PC-3 (cell line): ENCODE measurements at places on chromosomes 1 and 21. TPM values are rescaled to one million over a fixed set of nuclear protein-coding genes. Genes with fewer than 3 reads are reported as not detected.

DNA sequence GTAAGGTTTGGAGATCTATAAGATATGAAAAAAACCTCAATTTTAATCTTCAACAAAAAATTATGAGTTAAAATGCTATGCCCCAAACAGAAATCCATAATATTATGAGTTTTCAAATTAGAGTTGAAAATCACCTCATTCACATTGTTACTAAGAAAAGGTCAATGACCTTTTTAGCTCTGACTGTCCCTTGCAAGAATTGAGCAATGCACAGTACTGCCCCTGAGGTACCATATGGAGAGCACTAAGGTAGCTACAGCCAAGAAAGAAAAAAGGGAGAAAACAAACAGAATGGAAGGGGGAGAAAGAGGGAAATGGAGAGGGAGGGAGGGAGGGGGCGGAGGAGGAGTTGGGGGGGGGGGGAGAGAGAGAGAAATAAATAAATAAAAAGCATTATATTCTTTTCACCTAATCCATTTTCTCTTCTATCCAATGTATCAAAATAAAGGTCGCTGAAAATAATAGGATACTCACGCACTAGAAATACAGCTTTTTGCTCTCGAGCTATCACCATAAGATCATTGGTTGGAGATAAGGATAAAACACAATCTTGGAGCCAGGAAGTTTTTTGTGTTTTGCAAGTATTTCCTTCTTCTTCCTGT is 58.8 kb downstream of the RAB3GAP2 start:
- DNase-seq: no peak
- no peaks in the 10 kb centered on the region for H3K4me1 ChIP-seq
- H3K36me3 ChIP-seq: peaks cover 20% of the 10 kb centered on the region; the same call in 1 of the 2 replicates

DNA sequence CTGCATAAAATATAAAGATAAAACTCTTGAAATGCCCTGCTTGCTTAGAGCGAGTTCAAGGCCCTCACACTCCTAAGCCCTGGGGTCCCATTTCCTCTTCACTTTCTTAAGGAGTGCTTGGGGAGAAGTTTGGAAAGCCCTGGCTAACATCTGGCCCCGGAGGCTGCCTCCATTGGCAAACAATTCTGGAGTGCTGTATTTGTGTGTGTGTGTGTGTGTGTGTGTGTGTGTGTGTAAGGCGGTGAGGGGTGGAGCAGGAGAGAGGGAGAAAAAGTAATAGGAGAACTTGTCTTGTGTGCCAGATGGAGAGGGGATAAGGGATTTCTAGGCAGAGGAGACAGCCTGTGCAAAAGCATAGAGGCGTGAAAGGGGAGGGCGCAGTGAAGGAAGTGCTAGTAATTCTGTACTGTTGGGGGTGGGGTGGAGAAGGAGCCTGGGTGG is 578 bp upstream of the TRIM62 start:
- DNase-seq: no peak
- H3K27ac ChIP-seq: no peak overlapping the region
- no peaks in the 10 kb centered on the region for H3K27me3 ChIP-seq
- no peaks in the 10 kb centered on the region for H3K36me3 ChIP-seq

- DNase-seq: no peak
- H3K36me3 ChIP-seq: no peaks in the 10 kb centered on the region
- no peak overlapping the region for H3K27ac ChIP-seq
- peaks cover 18% of the 10 kb centered on the region for H3K4me1 ChIP-seq
- H3K4me3 ChIP-seq: no peak overlapping the region
- H3K27me3 ChIP-seq: no peaks in the 10 kb centered on the region
Measured at GRCh38 chr21:39640754-39641153, 28.0 kb downstream of the B3GALT5 start.

The OR2AK2 gene
- total RNA-seq: 0.11 TPM in 1 of 2 replicates, not detected in the other

- no peak overlapping the region for H3K4me3 ChIP-seq
- H3K36me3 ChIP-seq: no peaks in the 10 kb centered on the region
- H3K27me3 ChIP-seq: no peaks in the 10 kb centered on the region
- no peak for DNase-seq
- no peak overlapping the region for H3K27ac ChIP-seq
Measured at GRCh38 chr1:209493559-209493958, 90.0 kb upstream of the CAMK1G start.

The MAP3K6 gene
- 25.1 and 44.5 TPM in 2 replicates for total RNA-seq

The C1orf141 gene
- not detected in 2 replicates for total RNA-seq

The CD1B gene
- total RNA-seq: not detected in 2 replicates

DNA sequence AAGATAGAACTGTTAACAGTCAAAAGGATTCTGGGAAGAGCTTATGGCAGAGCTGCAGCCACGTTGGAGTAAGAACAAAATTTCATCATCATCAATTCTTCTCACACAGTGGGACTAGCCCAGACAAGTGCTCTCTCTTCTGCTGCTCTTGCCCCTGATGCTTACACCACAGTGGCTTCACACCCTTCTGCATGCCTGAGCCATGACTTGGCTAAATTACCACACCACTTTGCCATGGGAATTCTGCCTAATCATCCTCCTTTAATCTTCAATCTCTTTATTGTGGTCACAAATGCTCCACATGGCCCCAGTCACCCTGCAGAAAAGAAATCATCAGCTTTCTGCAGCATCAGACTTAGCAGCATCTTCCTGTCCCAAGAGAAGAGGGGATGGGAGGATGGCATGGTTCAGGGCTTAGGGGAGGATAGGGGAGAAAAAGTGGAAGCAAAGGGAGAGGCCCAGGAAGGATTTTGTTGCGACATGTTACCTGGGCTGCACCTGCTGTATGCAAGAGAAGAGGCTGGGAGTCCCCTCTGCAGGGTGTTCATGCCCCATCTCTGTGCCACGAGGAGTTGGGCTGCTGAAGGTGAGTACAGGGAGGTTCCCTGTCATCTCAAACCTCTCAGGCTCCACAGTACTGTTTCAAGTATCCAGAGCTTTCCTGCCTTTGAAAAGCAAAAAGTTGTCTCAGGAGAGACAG is 9.0 kb upstream of the RPTN start:
- peaks cover 24% of the 10 kb centered on the region for H3K27me3 ChIP-seq
- H3K36me3 ChIP-seq: no peaks in the 10 kb centered on the region
- peak; percentile 46 for DNase-seq
- H3K4me3 ChIP-seq: no peak overlapping the region

DNA sequence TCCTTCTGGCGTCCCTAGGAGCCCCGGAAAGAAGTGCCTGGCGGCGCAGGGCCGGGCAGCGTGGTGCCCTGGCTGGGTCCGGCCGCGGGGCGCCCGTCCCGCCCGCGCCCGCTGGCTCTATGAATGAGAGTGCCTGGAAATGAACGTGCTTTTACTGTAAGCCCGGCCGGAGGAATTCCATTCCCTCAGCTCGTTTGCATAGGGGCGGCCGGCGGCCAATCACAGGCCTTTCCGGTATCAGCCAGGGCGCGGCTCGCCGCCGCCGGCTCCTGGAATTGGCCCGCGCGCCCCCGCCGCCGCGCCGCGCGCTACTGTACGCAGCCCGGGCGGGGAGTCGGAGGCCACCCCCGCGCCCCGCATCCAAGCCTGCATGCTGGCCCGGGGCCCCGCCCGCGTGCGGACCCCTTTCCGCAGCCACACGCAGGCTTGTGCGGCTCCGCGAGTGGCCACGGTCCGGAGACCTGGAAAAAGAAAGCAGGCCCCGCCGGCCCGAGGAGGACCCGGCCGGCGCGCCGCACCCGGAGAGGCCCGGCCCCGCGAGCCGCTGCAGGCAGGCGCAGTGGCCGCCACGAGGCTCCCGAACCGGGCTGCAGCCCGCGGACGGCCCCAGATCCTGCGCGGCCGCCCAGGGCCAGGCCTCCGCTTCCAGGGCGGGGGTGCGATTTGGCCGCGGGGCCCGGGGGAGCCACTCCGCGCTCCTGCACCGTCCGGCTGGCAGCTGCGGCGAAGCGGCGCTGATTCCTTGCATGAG is 160.4 kb downstream of the RUNX1 start:
- no peaks in the 10 kb centered on the region for H3K27me3 ChIP-seq
- peak overlapping the region; percentile 90 for H3K27ac ChIP-seq
- DNase-seq: peak; percentile 97

GRCh38 chr1:25049190-25049589 is 119.1 kb upstream of the RUNX3 start:
- no peak overlapping the region for H3K27ac ChIP-seq
- no peak for DNase-seq
- no peaks in the 10 kb centered on the region for H3K4me1 ChIP-seq
- H3K4me3 ChIP-seq: no peak overlapping the region

GRCh38 chr1:219039682-219040154 is 134.0 kb upstream of the LYPLAL1 start:
- no peak overlapping the region for H3K27ac ChIP-seq
- no peaks in the 10 kb centered on the region for H3K27me3 ChIP-seq
- no peak overlapping the region for H3K4me3 ChIP-seq
- no peaks in the 10 kb centered on the region for H3K36me3 ChIP-seq

GRCh38 chr1:227395426-227396028 is 77.2 kb upstream of the CDC42BPA start:
- DNase-seq: no peak
- no peak overlapping the region for H3K27ac ChIP-seq
- H3K4me3 ChIP-seq: no peak overlapping the region
- H3K4me1 ChIP-seq: 0 out of 2 replicates have a peak, but pooled peaks cover 4% of the 10 kb centered on the region

DNA sequence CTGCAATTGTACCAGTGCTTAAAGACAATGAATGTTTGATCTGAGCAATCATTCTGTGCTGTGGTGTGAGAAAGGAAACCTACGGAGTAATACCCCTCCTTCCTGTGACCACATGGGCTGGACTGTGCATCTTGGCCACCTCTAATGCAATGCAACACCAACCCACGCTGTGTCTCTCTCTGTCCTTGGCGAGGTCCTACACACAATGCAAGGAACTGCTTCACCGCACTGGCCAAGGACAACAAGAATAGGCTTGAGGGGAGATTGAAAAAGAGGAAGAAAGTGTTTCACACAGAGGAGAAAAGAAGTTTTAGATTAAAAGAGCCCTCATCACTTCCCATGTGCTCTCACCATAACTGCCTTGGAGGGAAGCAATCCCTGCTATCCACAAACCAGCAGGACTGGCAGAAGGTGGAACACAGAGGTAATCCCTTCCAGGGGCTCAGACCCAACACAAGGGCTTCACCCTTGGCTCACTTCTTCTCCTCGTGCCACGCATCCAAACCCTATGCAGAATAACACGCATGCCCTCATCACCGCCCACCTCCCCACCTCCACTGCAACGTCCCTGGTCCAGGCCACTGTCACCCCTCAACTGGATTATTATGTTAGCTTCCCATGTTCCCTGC is 112.5 kb upstream of the ERG start:
- no peak overlapping the region for H3K4me3 ChIP-seq

DNA sequence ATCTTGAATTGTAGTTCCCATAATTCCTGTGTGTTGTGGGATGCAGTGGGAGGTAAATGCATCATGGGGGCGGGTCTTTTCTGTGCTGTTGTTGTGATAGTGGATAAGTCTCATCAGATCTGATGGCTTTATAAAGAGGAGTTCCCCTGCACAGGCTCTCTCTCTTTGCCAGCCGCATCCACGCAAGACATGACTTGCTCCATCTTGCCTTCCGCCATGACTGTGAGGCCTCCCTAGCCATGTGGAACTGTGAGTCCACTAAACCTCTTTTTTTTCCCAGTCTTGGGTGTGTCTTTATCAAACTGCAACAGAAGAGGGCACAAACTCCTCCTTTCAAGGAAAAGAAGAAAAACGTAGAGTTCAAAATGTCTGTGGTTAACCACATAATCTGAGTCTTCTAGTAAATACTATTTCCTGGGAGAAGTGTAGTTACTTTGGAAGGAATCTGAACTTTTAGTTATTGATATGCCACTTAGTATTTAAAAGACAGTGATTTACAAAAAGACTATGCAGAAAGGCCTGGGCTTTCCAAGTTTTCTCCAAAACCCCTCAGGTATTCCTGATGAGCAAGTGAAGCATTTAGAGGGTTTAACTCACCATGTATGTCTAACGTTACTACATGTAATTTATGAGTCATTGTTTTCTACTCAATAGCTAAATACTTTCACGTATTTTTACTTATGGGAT is 10.0 kb downstream of the ADAMTS1 start:
- peak; percentile 71 for DNase-seq
- peak overlapping the region; percentile 18 for H3K27ac ChIP-seq
- H3K4me1 ChIP-seq: peaks cover 15% of the 10 kb centered on the region; the same call in 1 of the 2 replicates

- peaks cover 15% of the 10 kb centered on the region for H3K4me1 ChIP-seq
- DNase-seq: no peak
- H3K27me3 ChIP-seq: no peaks in the 10 kb centered on the region
- H3K27ac ChIP-seq: no peak overlapping the region
- peaks cover 30% of the 10 kb centered on the region for H3K36me3 ChIP-seq
Measured at GRCh38 chr1:26833432-26834405, 7.2 kb downstream of the ZDHHC18 start.

DNA sequence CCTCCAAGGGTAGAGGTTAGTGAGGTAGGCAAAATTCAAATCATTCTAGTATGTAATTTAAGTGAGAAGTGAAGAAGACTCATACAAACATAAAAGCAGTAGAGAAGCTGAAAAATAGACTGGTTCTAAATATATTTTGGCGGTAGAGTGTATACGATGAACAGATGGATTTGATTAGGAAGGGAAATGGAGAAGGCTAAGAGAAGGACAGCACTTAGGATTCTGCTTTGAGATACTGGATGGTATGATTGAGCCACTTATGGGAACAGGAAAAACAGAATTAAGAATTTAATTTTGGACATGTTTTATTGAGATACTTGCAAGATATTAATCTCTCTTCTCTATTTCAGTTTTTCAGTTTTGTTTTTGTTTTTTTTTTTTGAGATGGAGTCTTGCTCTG is 60.1 kb downstream of the EPB41 start:
- no peaks in the 10 kb centered on the region for H3K27me3 ChIP-seq
- no peaks in the 10 kb centered on the region for H3K36me3 ChIP-seq
- no peak for DNase-seq
- H3K27ac ChIP-seq: peak overlapping the region; percentile 82

DNA sequence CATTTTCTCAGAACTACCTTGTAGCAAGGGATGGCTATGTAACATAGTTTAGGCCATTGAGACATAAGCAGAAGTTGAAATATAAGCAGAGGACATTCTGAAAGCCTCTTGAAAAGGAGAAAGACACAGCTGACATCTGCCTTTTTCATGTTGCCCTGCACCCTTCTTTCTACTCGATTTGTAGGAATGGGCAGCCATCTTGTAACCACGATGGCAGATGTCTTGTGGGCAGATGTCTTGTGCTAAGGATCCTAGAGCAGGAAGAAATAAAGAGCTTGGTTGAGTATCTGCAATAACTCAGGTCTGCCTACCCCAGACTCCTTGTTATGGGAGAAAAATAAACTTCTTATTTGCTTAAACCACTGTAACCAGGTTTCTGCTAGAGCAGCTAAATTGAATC is 351.0 kb downstream of the PDE4B start:
- H3K4me1 ChIP-seq: no peaks in the 10 kb centered on the region
- H3K4me3 ChIP-seq: no peak overlapping the region
- H3K27ac ChIP-seq: no peak overlapping the region
- H3K36me3 ChIP-seq: no peaks in the 10 kb centered on the region
- H3K27me3 ChIP-seq: peaks cover 54% of the 10 kb centered on the region

GRCh38 chr1:155062151-155062686 is 1.3 kb upstream of the EFNA4 start:
- DNase-seq: no peak
- H3K27ac ChIP-seq: no peak overlapping the region
- H3K27me3 ChIP-seq: no peaks in the 10 kb centered on the region
- no peak overlapping the region for H3K4me3 ChIP-seq
- H3K36me3 ChIP-seq: peaks cover 27% of the 10 kb centered on the region

The AIRE gene
- not detected in 2 replicates for total RNA-seq

DNA sequence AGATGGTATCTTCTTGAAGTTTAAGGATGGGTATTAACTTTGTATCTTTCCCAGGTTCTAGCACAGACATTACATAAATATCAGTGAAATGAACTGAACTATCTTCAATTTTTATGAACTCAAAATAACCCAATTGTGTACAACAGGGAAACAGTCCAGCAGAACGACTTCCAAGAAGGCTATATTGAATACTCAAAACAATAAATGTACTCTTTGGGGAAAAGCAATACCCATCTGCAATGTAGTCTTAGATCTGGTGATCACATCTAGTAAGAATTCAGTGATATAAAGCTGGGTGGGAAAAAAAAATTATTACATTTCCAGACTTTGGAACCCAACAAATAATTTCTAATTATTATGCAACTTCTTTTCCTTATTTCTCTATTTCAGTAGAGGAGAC is 33.1 kb upstream of the GORAB start:
- H3K4me3 ChIP-seq: no peak overlapping the region
- no peak overlapping the region for H3K27ac ChIP-seq
- no peak for DNase-seq
